H9 (cell line): ENCODE measurements at places on chromosomes 11 and 22. TPM values are rescaled to one million over a fixed set of nuclear protein-coding genes. Genes with fewer than 3 reads are reported as not detected.

Gene MYOD1
- total RNA-seq, result not detected in 2 replicates

Gene OR52N4
- not detected in 2 replicates for total RNA-seq

Gene GNG3
- total RNA-seq, result 3.2 and 3.4 TPM in 2 replicates

- H3K4me3 ChIP-seq, result no peak overlapping the region; the same call in 2 of the 3 replicates
- no peaks in the 10 kb centered on the region for H3K36me3 ChIP-seq
- H3K27ac ChIP-seq, result no peak overlapping the region
- no peaks in the 10 kb centered on the region for H3K27me3 ChIP-seq
- no peaks in the 10 kb centered on the region for H3K4me1 ChIP-seq
These were observed 6.9 kb upstream of the SHISAL1 start for GRCh38 chr22:44319685-44320084.

GRCh38 chr11:16817351-16817750 lies 78.9 kb downstream of the C11orf58 start:
- H3K27me3 ChIP-seq, result no peaks in the 10 kb centered on the region
- no peak for DNase-seq
- peaks cover 36% of the 10 kb centered on the region for H3K36me3 ChIP-seq
- no peak overlapping the region for H3K27ac ChIP-seq
- no peak overlapping the region for H3K4me3 ChIP-seq
- H3K4me1 ChIP-seq, result no peaks in the 10 kb centered on the region

DNA sequence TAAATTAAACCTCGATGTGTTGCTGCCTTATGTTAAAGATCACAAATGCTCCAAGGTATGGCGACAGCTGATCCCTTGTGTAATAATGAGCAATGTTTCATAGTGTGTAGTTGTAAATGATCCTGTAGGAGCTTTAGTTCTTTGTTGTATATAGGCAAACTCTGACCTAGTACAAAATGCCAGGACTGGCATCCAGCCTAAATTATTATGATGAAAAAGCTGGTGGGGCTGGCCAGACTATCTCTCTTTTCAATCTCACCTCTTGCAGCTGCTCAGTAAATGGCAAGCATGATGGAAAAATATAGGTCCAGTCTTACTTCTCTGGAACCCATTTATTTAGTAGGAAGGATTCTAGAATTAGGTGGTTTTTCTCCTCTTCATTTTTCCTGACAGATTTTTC lies 345.1 kb upstream of the C11orf87 start:
- no peak overlapping the region for H3K27ac ChIP-seq
- DNase-seq, result no peak
- H3K27me3 ChIP-seq, result no peaks in the 10 kb centered on the region
- no peaks in the 10 kb centered on the region for H3K36me3 ChIP-seq

- no peak overlapping the region for H3K27ac ChIP-seq
- peaks cover 3% of the 10 kb centered on the region; the same call in 1 of the 2 replicates for H3K4me1 ChIP-seq
- no peaks in the 10 kb centered on the region for H3K27me3 ChIP-seq
- peaks cover 3% of the 10 kb centered on the region; the same call in 1 of the 2 replicates for H3K36me3 ChIP-seq
- no peak for DNase-seq
These were observed 89.1 kb downstream of the TRIM44 start for GRCh38 chr11:35751664-35752061.

- no peak overlapping the region for H3K27ac ChIP-seq
- H3K4me1 ChIP-seq, result peaks cover 10% of the 10 kb centered on the region; the same call in 1 of the 2 replicates
- H3K36me3 ChIP-seq, result no peaks in the 10 kb centered on the region
- no peaks in the 10 kb centered on the region for H3K27me3 ChIP-seq
- no peak for DNase-seq
- no peak overlapping the region for H3K4me3 ChIP-seq
These were observed 164.7 kb downstream of the MAML2 start for GRCh38 chr11:96178049-96178886.

DNA sequence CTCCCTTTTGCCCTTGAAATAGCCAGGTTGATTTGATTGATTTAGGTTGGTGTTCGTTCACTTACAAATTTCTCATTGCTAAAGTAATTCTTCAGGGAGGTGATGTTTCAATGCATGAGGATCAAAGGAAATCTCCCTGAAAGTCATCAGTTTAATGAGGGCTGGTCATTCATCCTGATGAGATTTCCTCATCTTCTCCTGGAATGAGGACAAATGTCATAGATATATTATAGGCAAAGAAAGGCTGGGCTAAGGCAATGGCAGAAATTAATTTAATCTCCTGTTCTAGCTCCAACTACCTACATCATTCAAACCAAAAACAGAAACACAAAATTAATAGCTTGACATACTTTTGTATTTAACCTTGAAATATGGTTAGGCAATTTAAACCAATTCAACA lies 1052.1 kb downstream of the LRRC4C start:
- H3K27me3 ChIP-seq, result no peaks in the 10 kb centered on the region
- DNase-seq, result no peak
- H3K36me3 ChIP-seq, result no peaks in the 10 kb centered on the region

DNA sequence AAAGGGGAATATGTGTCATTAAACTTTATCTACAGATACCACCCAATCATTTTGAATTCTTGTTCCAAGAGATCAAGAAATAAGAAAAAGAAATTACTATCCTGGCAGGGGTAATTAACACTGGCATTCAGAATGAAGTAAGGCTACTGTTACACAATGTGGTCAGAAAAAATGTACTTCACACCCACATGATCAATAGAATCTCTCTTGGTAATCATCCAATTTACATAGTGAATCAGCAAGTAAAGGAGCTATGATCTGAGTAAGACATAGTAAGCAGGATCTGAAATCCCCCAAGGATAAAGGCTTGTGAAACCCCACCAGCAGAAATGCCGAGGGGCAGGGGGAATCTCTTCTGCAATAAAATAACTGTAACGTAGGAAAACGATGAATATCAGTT lies 466.5 kb downstream of the FAM181B start:
- H3K4me1 ChIP-seq, result no peaks in the 10 kb centered on the region
- no peaks in the 10 kb centered on the region for H3K36me3 ChIP-seq
- no peak overlapping the region for H3K4me3 ChIP-seq
- H3K27me3 ChIP-seq, result no peaks in the 10 kb centered on the region

GRCh38 chr22:22103078-22103875 lies 120.7 kb upstream of the TOP3B start:
- H3K4me1 ChIP-seq, result no peaks in the 10 kb centered on the region
- peak; percentile 66 for DNase-seq
- H3K27ac ChIP-seq, result no peak overlapping the region
- H3K4me3 ChIP-seq, result no peak overlapping the region
- peaks cover 36% of the 10 kb centered on the region; the same call in 1 of the 2 replicates for H3K27me3 ChIP-seq

DNA sequence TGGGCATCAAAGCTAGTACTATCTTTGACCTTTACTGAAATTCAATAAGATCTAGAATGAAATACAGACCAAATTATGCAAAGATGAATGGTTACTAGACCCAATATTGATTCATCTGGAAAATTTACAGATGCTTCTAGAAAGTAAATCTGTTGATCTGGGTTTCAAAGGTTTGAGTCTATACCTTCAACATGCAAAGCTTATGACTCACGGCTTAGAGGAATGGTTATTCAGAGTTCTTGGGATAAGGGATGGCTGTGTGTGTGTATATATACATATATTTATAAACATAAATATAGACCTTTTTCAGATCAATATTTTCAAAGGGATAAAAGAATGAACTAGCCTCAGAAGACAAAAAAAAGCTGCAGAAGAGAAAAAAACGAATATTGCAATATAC lies 1.3 kb downstream of the SPTY2D1 start:
- no peak for DNase-seq
- no peak overlapping the region for H3K27ac ChIP-seq
- H3K4me3 ChIP-seq, result peak overlapping the region; percentile 88
- H3K36me3 ChIP-seq, result no peaks in the 10 kb centered on the region; the same call in 1 of the 2 replicates
- no peaks in the 10 kb centered on the region for H3K27me3 ChIP-seq

DNA sequence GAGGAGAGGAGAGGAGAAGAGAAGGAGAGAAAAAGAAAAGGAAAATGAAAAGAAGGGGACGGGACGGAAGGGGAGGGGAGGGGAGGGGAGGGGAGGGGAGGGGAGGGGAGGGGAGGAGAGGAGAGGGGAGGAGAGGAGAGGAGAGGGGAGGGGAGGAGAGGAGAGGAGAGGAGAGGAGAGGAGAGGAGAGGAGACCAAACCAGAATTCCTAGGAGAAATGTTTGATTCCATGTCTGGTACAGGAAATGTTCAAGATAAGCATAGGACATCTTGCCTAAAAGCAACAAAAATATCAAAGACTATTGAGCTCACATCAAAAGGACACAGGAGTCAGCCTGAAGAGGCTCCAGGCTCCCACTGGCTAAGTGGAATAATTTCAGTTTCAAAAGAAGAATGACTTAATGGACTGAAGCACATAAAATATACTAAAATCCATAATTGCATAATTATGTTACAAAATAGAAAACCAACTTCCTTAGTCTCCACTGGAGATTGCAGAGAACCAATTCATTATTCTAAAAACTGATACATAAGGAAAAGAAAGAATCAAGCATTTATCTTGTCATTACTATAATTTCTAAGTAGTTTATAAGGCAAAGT lies 101.1 kb upstream of the APOA1 start:
- no peaks in the 10 kb centered on the region for H3K27me3 ChIP-seq
- H3K36me3 ChIP-seq, result peaks cover 10% of the 10 kb centered on the region
- no peak for DNase-seq
- no peaks in the 10 kb centered on the region for H3K4me1 ChIP-seq
- H3K27ac ChIP-seq, result no peak overlapping the region

- H3K36me3 ChIP-seq, result no peaks in the 10 kb centered on the region
- H3K4me3 ChIP-seq, result no peak overlapping the region
- DNase-seq, result peak; percentile 15
- H3K27ac ChIP-seq, result no peak overlapping the region
- H3K27me3 ChIP-seq, result no peaks in the 10 kb centered on the region
These were observed 82.6 kb upstream of the SHISAL1 start for GRCh38 chr22:44395118-44396005.

DNA sequence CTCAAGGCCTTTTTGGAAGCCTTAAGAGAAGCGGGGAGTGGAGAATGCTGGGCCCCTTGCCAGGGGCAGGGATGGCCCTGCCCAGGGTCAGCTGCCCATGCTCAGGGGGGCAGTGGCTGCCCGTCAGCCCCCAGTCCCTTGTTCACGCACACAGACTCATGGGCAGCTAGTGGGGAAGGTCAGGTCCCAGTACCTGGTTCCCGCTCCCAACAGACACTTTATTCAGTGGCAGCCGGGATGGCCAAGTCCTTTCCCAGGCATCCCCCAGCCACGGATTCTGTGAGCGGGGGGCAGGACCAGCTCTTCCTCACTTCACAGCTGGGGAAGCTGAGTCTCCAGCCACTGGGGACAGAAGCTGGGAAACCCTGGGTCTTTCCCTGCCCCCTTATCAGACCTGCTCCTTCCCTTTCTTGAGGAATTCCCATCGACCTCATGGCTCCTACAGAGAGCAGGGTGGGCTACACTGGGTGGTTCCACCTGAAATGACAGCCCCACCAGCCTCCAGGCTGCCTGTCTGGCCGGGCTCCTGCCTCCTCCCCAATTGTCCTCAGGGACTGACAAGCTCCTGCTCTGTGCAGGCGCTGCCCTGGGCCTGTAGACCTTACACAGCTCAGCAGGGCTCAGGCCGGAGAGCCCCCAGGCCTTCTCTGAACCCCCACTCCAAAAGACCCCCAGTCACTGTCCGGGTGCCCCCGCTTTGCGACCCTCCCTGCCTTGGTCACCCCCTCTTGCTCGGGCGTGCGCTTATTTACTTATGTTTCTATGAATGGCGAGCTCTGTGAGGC lies 61.0 kb upstream of the FGF3 start:
- H3K27me3 ChIP-seq, result no peaks in the 10 kb centered on the region
- no peak overlapping the region for H3K4me3 ChIP-seq
- H3K36me3 ChIP-seq, result no peaks in the 10 kb centered on the region
- H3K27ac ChIP-seq, result no peak overlapping the region
- DNase-seq, result peak; percentile 15

- no peak overlapping the region for H3K27ac ChIP-seq
- H3K36me3 ChIP-seq, result peaks cover 26% of the 10 kb centered on the region
- H3K4me3 ChIP-seq, result no peak overlapping the region
- H3K4me1 ChIP-seq, result peaks cover 6% of the 10 kb centered on the region; the same call in 1 of the 2 replicates
- no peaks in the 10 kb centered on the region for H3K27me3 ChIP-seq
These were observed 117.1 kb downstream of the SWAP70 start for GRCh38 chr11:9780929-9781328.

- no peak for DNase-seq
- H3K27me3 ChIP-seq, result no peaks in the 10 kb centered on the region
- H3K4me1 ChIP-seq, result peaks cover 2% of the 10 kb centered on the region; the same call in 1 of the 2 replicates
- H3K4me3 ChIP-seq, result no peak overlapping the region
- H3K27ac ChIP-seq, result no peak overlapping the region
These were observed 85.2 kb upstream of the ARHGAP20 start for GRCh38 chr11:110797453-110797852.

GRCh38 chr11:69377029-69377952 lies 83.3 kb downstream of the MYEOV start:
- H3K4me3 ChIP-seq, result no peak overlapping the region
- H3K27ac ChIP-seq, result no peak overlapping the region
- H3K4me1 ChIP-seq, result peaks cover 2% of the 10 kb centered on the region; the same call in 1 of the 2 replicates
- no peaks in the 10 kb centered on the region for H3K36me3 ChIP-seq
